Ovary (tissue), 10 donors: ENCODE measurements at places on chromosomes 12 and 14.
A peak's percentile ranks its signal among the peaks of the same experiment; 100 is the strongest.

DNA sequence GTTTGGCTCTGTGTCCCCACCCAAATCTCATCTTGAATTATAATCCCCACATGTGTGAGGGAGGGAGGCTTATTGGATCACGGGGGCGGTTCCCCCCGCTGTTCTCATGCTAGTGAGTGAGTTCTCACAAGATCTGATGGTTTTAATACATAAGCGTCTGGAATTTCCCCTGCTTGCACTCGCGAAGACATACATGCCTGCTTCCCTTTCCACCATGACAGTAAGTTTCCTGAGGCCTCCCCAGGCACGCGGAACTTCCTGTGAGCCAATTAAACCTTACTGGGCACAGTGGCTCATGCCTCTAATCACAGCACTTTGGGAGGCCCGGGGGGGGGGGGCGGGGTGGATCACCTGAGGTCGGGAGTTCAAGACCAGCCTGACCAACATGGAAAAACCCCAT is 60.8 kb downstream of the R3HDM2 start:
- no peak for DNase-seq

DNA sequence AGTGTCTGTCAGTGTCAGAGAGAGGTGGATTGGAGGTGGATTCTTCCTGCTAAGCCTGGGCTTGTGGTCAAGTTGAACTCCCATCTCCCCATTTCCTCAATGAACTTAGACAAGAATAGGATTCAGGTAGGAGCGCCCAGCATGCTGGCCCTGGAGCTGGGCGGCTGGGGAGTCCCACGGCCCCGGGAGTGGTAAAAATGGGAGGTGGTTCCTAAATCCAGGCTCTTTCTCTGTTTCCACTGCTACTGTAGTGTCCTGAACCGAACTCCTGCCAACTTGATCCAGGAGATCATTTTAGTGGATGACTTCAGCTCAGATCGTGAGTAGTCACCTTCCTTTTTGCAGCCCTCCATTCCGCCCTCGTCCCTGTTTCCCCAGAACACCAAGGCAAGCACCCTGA is 65.1 kb downstream of the GALNT16 start:
- DNase-seq: no peak

- no peak for DNase-seq
These were observed 2.0 kb downstream of the EMC9 start for GRCh38 chr14:24139272-24139934.

- no peak for DNase-seq
These were observed 20.7 kb downstream of the PHLDA1 start for GRCh38 chr12:76010732-76011458.

GRCh38 chr14:67510836-67511235 is 22.3 kb upstream of the PLEKHH1 start:
- no peak for DNase-seq

DNA sequence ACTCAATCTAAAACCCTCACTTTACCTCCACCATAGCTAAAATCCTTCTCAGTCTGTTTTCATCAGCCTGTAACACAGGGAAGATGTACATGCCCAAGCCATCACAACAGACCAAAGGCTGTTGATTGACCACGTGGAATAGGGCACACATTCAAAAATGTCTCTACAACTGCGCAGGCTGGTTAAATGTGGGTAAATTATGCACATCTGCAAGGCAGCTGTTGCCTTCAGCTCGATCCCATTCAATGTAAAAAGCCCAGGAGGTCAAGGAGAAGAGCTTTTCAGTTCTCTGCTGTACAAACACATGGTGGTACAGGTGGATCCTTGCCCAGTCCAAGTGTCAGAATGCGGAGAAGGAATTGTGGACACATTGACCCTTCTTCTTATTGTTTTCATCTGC is 354.0 kb downstream of the FLRT2 start:
- DNase-seq: no peak

DNA sequence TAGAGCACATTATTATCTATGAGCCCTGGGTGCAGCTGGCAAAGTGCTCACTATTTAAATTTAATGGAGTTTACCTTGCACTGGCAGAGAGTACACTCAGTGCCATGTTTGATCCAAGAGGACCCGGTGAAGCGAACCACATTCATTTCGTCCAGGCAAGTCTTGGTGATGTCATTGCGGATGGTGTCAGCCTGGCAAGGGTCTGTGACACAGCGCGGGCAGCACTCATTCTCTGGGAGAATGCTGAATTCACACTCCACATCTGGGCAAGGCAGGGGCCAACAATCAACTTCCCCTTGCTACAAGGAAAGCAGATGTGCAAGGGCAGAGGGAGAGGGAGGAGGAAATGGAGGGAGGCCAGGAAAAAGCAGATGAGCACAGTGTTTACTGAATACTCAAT is 356.2 kb downstream of the NELL2 start:
- DNase-seq: no peak

GRCh38 chr14:63642656-63643382 is 1.1 kb upstream of the WDR89 start:
- DNase-seq: no peak

DNA sequence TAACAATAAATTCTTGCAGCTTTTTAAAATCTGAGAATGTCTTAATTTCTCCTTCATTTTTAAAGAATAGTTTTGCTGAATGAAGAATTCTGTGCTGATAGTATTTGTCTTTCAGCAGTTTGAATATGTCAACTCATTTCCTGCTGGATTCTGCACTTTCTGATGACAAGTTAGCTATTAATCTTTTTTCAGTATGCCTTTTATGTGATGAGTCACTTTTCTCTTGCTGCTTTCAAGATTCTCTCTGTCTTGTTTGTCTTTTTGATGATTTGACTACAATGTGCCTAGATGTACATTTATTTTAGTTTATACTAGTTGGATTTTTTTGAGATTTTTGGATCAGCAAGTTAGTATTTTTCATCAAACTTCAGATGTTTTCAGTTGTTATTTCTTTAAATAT is 87.9 kb upstream of the AVPR1A start:
- no peak for DNase-seq

- DNase-seq: peak; percentile 57
These were observed 12.5 kb upstream of the INF2 start for GRCh38 chr14:104676694-104677511.

DNA sequence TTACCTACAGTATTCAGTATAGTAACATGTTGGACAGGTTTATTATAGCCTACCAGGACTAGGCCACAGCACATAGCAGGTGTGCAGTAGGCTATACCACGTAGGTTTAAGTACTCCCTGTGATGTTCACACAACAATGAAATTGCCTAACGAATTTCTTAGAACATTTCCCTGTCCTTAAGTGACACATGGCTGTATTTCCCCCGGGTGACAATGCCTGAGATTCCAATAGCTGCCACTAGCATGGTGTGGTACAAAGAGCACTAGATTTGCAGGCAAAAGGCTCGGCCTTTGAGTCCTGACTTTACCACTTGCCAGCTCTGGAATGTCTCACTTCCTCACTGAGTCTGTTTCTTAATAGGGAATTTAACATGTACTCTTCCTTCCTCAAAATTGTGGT is 19.7 kb downstream of the PTPN21 start:
- DNase-seq: no peak

GRCh38 chr12:14560904-14561574 is 6.6 kb downstream of the PLBD1 start:
- DNase-seq: no peak

GRCh38 chr14:99258341-99258861 is 13.6 kb downstream of the BCL11B start:
- DNase-seq: no peak

GRCh38 chr14:97106609-97107008 is 309.4 kb downstream of the VRK1 start:
- no peak for DNase-seq

- no peak for DNase-seq
These were observed 67.2 kb downstream of the GLT1D1 start for GRCh38 chr12:128920468-128920867.

DNA sequence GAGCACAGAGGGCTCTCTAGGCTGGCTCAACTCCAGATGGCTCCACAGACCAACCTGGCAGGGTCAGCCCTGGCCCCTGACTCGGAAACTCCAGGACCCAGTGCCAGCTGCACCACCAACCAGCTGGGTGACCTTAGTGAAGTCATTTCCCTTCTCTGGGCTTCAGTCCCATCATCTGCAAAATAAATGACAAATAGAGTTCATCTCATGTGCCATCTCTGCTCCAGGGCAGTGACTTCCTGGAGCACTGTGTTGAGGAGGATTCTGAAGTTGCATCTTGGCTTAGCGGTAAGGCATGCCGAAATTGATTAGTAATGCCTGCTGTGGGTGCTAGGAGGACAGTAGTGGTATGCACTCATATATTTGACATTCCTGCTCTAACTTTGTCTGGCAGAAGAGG is 31.5 kb downstream of the DTX1 start:
- DNase-seq: no peak
